D721Med (cell line): ENCODE measurements at places on chromosomes 2 and 18.

DNA sequence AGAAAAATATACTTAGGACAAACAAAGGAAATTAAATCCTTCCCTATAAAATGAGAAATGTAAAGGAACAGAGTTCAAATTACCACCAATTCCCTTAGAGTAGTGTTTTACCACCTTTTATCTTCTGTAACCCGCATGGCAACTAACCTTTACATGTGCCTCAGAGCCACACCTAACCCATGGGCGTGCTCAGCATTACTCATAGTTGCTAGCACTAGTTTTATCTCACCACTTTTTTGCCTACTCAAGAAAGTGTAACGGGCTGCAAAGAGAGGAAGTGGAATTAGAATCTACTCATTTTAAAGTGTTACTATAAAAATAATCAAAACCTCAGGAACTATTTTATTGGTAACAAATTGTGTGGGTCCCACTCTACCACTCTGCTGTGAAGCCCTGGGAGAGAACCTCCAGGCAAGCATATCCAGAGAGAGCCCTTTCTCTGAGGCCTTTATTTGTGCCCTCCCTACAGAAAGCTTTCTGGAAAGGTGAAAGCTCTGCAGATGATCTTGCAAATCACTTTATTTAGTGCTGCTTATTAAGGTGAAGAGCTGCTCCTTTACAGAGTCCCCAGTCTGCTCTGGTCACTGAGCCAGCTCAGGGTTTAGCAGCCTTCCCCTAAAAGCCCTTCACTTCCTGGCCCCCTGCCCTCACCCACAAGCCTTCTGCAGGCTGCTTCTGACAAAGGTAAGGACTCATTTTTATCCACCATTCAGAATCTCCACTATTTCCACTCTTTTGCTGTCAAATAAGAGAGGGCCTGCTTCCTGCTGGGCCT, 98.8 kb downstream of the TRABD2A start:
- no peak for DNase-seq

GRCh38 chr2:19883971-19884720, 17.6 kb downstream of the TTC32 start:
- no peak for DNase-seq

DNA sequence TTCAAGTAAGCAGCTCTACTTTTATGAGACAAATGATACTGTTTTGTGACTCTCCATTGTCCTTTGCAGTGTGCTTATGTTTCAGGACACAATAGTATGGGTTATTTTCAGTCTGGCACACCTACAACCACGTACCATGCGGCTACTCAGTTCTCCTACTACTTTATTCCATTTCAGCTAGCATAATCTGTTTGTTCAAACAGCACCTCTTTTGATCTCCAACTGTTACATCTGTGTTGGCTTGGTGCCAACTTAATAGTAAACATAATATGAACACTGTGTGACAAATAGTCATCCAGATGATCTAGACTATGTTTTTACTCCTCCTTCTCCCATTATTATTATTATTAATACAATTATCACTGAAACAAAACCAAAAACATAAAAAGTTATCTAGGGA, 40.5 kb downstream of the MYO3B start:
- DNase-seq, result no peak

DNA sequence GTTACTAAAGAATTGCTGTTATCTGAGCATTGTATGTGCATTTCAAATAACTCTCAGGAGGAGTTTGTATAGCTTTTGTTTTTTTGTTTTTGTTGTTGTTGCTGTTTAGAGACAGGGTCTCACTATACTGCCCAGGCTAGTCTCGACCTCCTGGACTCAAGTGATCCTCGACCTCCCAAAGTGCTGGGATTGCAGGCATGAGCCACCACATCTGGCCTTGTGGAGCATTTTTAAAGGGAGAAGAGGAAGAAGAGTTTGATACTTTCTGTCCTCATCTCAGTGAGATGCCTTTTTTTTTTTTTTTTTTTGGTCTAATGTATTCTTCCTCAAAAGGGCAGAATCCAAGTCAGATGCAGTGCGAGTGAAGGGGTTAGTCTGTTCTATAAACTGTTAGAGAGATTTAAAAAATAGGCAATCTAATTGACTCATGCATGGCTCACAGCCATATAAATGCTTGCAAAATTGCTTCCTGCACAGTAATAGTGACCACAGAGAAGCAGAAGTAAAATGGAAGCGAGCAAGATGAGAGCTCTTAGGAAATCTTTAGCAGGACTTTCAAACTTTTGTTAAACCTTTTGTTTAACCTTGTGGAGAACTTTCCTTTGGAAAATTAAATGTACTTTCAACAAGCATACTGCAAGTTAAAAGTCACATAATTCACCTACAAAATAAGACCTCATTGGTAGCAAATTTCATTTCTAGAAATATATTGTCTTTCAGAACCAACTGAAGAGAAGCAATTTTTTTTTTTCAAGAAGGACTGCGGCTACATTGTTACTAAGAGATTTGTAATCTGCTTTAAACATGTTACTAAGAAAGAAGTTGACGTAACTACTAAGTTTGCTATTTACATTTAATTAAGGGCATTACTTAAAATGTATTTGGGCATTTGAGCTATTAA, 52.3 kb upstream of the ROCK1 start:
- DNase-seq, result no peak

- no peak for DNase-seq
These were observed 44.6 kb downstream of the UBE2E3 start for GRCh38 chr2:181025004-181025403.

DNA sequence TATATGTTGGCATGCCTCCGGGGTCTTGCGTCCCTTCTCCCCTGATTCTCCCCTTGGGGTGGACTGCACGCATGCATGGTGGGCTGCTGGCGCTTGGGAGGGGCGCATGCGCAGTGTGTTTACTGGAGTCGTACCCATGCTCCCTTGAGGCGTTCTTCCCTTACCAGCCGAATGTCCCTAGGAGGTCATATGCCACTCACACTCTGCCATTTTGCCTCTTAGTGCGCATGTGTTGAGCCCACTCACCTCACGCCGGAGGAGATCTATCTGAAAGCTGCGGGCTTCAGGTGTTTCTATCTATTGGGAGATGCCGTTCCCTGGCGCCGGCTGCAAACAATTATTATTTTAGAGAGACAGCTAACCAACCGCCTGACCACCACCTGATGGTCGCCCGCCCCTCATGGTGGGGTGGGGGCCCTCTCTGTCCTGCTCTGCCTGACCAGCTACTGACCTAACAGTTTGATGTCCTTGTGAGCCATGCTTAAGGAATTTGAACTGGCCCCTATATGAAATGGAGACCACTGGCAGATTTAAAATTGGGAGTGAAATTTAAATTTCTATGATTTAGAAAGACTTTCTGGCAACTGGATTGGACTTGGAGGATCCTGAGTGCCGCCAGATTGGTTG, 179.6 kb downstream of the RNF144A start:
- DNase-seq, result no peak

DNA sequence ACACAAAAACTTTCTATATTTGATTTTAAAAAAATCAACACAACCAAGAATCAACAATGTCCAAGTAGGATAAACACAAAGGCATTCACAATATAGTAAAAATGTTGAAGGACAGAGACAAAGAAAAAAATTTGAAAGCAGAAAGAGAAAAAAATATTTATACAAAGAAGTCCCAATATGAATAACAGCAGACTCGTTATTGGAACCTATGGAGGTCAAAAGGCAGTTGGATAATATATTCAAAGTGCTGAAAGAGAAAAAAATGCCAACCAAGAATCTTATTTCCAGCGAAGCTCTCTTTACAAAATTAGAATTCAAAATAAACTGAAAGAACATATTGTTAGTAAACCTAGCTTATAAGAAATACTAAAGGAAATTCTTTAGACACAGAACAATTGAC, 859.5 kb downstream of the LRP1B start:
- no peak for DNase-seq

GRCh38 chr2:131413148-131413747, 49.3 kb upstream of the RAB6D start:
- DNase-seq, result no peak

GRCh38 chr2:151228847-151229512, 32.7 kb downstream of the RBM43 start:
- DNase-seq, result no peak

DNA sequence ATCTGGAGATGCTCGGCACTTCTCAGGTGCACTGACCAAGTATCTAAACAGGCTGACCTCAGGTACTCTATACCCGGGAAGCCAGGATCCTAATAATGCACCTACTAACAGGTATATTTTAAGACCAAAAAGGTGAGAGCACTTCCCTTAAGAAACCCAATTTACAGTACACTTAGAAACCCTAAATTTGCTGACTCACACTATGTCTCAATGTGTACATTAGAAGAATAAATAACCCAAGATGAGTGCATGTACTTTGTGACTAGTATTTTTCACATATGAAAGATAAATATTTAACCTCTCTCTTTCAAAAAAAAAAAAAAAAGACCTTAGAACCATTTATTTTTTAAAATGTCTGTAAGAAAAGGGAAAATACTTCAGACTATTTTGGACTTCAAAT, 118.8 kb downstream of the ZNF516 start:
- DNase-seq, result no peak

GRCh38 chr18:26978812-26979341, 113.4 kb upstream of the AQP4 start:
- no peak for DNase-seq

DNA sequence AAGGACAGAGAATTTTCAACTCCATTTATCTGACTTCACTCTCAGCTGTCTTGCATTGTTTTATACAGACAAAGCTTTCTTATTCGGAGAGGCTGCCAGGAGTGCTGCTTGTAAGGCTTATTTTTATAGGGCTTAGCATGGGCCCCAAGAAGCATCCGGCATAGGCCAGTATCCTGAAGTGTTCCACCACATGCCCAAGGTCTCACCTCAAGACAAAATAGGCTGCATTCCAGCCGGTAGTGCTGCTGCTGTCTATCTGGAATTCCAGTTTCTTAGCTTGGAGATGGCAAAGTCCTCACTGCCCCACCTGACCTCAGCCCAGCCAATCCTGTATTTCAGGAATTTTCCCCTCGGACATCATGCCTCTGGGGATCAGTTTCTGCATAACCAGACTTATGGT, 47.6 kb upstream of the MCFD2 start:
- DNase-seq, result no peak

DNA sequence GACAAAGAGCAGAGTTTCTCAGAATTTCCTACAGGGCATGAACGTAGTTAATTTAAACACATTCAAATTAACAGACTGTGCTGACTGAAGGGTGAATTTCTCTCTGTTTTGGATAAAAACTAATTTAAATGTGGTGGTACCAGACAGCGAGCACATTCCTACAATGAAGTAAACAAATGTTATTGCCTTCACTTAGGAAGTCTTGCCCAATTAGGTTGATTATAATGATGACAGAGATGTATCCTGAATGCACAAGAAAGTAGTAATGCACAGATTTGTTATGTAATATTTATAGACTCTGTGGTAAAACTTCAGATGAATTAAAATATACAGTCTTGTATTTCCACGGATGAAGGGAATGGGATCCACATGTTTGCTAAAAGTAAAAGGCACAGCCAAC, 507.2 kb downstream of the EPHA4 start:
- DNase-seq, result no peak

- no peak for DNase-seq
These were observed 110.6 kb downstream of the MSTN start for GRCh38 chr2:189951791-189952535.

GRCh38 chr2:72932045-72932740, 14.9 kb downstream of the EMX1 start:
- no peak for DNase-seq

- no peak for DNase-seq
These were observed 90.9 kb downstream of the RNF144A start for GRCh38 chr2:7007846-7008741.

DNA sequence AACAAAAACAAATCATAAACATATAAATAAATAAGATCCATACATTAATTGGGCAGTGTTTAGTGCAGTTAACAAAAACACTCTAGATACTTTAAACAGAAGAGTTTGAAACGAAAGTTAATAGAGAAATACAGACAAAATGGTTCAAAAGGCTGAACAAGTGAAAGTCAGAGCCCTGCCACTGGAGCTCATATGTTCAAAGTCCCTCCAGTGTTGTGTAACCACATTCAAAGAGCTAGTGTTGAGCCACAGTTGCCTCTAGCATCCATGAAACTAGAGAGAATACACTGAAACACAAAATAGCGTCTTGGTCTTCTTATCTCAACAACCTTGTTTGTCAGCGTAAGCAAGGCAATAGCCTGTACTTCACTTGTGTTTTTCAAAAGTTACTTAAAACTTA, 1309.8 kb upstream of the NRXN1 start:
- no peak for DNase-seq

- no peak for DNase-seq
These were observed at the start of gene PRKD3 for GRCh38 chr2:37324786-37325624. TSS of gene PRKD3 (minus strand) at chr2:37324833. CDS start at chr2:37316524, 8,309 bp downstream.

DNA sequence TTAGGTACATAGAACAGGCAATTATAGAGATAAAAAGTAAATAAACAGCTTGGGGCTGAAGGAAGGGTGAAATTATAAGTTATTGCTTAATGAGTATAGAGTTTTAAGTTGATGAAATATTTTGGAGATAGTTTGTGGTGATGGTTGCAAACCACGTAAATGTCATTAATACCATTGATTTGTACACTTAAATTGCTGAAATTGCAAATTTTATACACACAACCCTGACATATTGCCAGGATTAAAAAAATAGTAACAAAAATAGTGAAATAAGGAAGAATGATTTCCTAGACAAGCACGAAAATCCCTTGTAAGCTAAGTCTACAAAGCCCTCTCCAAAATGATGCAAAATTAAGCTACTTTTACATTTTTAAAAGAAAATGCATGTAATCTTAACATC, 46.2 kb upstream of the RAB6D start:
- DNase-seq, result no peak

DNA sequence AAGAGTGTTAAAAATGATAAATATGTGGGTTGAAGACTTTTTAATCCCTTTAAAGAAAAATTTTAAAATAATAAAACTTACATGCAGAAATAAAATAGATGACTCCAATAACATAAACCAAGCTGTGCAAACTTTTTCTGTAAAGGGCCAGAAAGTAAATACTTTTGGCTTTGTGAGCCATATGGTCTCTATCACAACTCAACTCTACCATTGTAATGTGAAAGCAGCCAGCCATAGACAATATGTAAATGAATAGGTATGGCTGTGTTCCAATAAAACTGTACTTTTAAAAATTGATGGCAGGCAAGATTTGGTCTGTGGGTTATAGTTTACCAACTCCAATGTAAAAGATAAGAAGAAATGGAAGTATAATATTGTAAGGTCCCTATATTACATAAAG, 45.2 kb downstream of the SNED1 start:
- no peak for DNase-seq

DNA sequence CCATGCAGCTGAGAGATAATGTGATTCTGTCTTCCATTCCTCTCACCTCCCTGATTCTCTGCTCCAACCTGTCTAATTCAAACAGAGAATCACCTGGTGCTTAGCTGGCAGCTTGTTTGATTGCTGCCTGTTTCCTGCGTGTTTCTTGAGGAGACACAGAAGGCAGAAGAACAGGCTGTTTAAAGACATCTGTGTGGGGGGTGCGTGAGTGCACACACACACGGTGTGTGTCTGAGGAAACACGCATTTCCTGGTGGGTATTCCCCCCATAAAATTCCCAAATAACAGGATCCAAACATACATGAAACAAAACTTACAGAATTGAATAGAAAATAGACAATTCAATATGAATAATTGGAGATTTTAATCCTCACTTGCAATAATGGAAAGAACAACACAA, 29.3 kb upstream of the CRIM1 start:
- no peak for DNase-seq
